Diencephalon (tissue), 1 donor: ENCODE measurements at places on chromosomes 13 and 19. TPM values are rescaled to one million over a fixed set of nuclear protein-coding genes. Genes with fewer than 3 reads are reported as not detected.

NLRP4 gene
- under 0.01 TPM for total RNA-seq

ZNF57 gene
- 6.0 TPM for total RNA-seq

SIPA1L3 gene
- 9.5 TPM for total RNA-seq

LIPE gene
- total RNA-seq, result 15.2 TPM

PRRG2 gene
- total RNA-seq, result 1.2 TPM

HSD17B14 gene
- 5.3 TPM for total RNA-seq

ACP5 gene
- total RNA-seq, result 0.46 TPM

CYSLTR2 gene
- 3.7 TPM for total RNA-seq

ZNF296 gene
- total RNA-seq, result 0.69 TPM

MUC16 gene
- not detected for total RNA-seq

ZNF8 gene
- 14.1 TPM for total RNA-seq

RASGRP4 gene
- 0.23 TPM for total RNA-seq

ZNF415 gene
- 31.8 TPM for total RNA-seq

ARRDC2 gene
- total RNA-seq, result 1.6 TPM

PLIN4 gene
- 0.23 TPM for total RNA-seq

SLITRK6 gene
- total RNA-seq, result 48.4 TPM

ZNF99 gene
- total RNA-seq, result 0.92 TPM

SERTM1 gene
- total RNA-seq, result 6.7 TPM

MBOAT7 gene
- total RNA-seq, result 49.6 TPM

PSG3 gene
- not detected for total RNA-seq

GPR183 gene
- 3.2 TPM for total RNA-seq

OR7A5 gene
- not detected for total RNA-seq
